ENCODE measurements at places on chromosomes 7 and 10.

DNA sequence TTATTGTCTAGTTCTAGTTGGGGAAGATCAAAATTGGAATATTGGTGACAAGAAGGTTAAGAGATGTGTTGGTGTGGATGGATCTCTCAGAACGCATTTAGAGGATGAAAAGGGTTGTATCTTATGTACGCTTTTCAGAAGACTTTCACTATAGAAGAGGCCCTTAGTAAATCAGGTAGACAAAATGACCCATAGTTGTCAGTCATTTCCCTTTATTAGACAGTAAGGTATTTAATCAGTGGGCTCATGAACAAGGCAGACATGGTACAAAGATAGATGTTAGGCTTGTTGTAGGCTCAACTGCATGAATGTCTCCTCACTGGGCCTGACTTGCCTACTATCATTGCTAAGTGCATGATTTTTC lies 359.2 kb downstream of the PHF14 start:
- DNase-seq = no peak

DNA sequence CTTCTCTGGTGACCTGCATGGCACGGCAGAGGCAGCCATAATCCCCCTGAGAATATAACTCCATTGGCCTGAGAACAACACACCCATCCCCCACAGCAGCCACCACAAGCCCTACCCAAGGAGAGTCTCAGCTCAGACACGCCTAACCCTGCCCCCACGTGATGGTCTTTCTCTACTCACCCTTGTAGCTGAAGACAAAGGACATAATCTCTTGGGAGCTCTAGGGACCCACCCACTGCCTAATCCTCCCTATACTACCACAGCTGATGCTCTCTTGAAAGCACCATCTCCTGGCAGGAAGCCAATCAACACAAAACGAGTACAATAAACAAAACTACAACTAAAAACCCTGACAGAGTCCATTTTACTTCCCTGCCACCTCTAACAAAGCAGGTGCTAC lies 30.7 kb upstream of the HPSE2 start:
- DNase-seq = no peak

GRCh38 chr7:106447318-106447847 lies 162.6 kb upstream of the NAMPT start:
- DNase-seq = no peak

- no peak for DNase-seq
Observed at GRCh38 chr10:44010873-44011602, 362.4 kb upstream of the ZNF32 start.

DNA sequence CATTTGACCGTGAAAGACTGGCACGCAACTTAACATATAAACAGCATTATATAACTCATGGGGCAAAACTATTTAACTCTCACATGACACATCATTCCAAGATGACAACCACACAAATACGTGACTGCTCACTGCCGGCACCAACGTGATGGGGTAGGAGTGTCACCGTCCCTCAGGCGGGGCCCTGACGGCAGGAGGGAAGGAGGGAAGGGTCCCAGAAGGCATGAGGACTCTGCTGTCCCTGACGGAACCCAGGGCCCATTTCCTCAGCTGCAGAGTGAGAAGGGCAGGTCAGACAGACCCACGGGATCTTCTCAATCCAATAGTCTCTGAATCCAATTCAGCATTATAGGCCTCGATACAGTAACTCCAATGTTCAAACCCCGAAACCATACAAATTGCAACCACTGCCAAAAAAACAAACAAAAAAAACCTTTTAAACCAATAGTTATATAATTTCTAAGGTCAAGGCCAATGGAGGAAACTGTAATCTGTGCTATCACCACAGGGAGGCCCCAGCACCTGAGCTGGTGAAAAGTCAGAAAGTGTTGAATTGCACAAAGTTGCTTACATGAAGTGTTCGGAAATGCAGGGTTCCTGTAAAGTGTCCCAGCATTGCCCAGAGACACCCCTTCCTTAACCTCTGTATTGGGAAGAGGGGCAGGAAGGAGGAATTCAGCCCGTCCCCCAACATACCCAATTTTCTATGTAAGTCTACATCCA lies 137.4 kb downstream of the TNS3 start:
- DNase-seq = no peak

GRCh38 chr10:120998782-120999285 lies 147.7 kb downstream of the WDR11 start:
- no peak for DNase-seq

GRCh38 chr7:78017591-78018100 lies 219.1 kb downstream of the PHTF2 start:
- no peak for DNase-seq

DNA sequence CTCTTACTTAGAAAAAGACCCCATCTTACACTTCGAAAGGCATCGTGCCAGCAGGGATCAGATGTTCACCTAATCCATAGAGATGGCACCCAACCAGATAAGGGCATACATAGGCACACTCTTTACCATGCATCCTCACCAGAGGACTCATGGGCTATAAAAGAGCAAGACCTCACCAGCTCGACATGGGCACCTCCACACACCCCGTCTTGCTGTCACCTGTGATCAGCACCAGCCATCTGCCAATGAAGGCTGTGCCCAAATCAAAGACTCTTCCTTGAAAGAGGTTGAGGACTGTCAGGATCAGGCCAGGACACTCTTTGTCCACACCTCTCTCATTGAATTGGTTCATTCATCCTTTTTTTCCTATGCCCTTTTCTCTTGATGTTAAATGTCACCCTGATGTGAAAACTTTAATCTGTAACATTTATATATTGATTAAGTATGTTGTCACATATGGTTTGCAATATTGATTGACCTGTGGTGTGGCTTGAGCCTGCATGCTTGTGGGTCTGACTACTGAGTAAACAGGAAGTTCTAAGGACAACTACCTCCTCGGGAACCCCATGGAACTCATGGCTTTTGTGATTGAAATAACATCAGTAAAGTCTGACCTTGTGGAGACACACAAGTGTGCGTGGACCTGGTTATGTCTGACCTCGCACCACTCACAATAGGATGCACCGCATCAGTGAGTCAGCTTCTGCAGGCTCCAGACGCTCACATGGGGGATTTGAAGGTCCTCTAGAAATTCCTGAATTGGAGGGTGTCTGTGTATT lies 75.5 kb downstream of the HTR5A start:
- no peak for DNase-seq

- no peak for DNase-seq
Observed at GRCh38 chr10:128971374-128972035, 495.5 kb upstream of the MGMT start.

GRCh38 chr10:131016556-131016955 lies 295.0 kb downstream of the TCERG1L start:
- DNase-seq = no peak

GRCh38 chr7:3063016-3063753 lies 19.5 kb upstream of the CARD11 start:
- DNase-seq = no peak
